ENCODE measurements at places on chromosomes 7 and 10.

DNA sequence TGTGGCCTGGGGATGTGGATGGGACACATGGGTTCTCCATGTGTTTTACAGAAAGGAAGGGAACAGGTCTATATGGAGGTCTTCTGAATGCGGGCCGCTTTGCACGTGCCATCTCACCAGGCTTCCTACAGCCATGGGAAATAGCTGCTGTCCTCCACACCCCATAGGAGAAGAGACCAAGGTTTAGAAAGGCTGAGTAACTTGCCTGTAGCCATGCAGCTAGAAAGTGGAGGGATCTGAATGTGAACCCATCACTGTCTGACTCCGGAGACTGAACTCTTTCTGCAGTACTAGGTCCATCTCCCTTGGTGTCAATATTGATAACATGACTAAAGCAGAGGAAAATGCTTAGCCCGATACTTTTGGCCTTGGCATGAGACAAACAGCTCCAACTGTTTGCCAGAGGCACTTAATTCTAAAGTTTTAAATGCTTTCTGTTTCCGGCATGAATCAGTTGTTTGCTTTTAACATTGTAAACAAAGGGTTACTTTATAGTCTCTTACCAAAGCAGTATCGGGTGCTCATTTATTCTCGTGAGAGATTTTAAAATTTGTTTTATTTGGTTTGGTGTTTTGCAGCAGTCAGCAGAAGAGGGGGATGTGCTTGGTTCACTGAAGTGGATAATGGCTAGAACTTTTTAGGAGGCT is 64.8 kb upstream of the LOXL4 start:
- DNase-seq = no peak

- no peak for DNase-seq
Observed at GRCh38 chr10:126639084-126639483, 31.4 kb downstream of the C10orf90 start.

GRCh38 chr7:30249316-30249715 is 35.1 kb upstream of the ZNRF2 start:
- DNase-seq = no peak

- no peak for DNase-seq
Observed at GRCh38 chr10:124345521-124345920, 73.2 kb downstream of the OAT start.

GRCh38 chr7:757741-758163 is 30.7 kb upstream of the PRKAR1B start:
- DNase-seq = no peak

DNA sequence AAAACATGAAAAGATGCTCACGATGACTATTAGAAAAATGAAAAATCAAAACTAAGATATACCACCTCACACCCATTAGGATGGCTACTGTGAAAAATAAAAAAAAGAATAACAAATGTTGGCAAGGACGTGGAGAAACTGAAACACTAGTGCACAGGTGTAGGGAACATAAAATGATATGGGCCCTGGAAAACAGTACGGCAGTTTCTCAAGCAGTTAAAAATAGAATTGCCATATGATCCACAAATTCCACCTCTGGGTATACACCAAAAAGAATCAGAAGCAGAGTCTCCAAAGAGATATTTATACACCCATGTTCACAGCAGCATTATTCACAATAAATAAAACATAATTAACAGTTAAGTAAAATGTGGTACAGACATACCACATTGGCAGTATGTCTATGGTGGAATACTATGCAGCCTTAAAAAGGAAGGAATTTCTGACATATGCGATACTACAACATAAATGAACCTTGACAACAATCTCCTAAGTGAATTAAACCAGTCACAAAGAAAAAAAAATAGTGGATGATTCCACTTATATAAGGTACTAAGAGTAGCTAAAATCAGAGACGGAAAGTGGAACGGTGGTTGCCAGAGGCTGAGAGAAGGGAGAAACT is 69.7 kb downstream of the KMT2C start:
- DNase-seq = no peak

- no peak for DNase-seq
Observed at GRCh38 chr10:623477-624311, 65.8 kb downstream of the DIP2C start.

GRCh38 chr7:35480806-35481205 is 214.1 kb downstream of the HERPUD2 start:
- DNase-seq = no peak

GRCh38 chr10:99551158-99551557 is 18.4 kb downstream of the NKX2-3 start:
- no peak for DNase-seq

- DNase-seq = no peak
Observed at GRCh38 chr10:36837416-36837815, 288.0 kb upstream of the ANKRD30A start.

DNA sequence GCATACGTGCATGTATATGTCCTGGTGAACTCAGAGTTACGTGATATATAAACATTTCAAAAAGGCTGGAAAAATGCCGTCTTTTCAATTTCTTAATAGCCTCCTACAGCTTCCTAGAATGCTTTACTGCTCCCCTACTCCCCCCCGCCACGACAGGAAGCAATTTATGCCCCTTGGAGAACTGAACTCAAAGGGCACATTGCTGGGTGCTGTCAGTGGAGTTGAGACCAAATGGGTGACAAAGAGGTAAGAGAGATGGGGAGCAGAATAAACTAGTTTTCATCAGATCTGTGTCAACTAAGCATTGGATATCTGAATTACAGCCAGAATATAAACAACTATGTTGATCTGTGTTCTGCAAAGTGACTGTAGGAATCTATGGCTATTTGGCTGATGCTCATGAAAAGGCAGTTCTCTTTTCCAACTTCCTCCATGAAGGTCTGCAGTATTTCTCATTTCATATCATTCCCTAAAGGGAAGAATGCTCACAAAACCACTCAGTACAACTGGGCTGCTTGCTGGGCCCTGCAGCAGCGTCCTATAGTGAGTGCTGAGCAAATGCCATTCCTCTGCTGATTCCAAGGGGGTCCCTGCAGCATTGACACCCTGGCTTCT is 171.3 kb upstream of the HPS1 start:
- DNase-seq = no peak

DNA sequence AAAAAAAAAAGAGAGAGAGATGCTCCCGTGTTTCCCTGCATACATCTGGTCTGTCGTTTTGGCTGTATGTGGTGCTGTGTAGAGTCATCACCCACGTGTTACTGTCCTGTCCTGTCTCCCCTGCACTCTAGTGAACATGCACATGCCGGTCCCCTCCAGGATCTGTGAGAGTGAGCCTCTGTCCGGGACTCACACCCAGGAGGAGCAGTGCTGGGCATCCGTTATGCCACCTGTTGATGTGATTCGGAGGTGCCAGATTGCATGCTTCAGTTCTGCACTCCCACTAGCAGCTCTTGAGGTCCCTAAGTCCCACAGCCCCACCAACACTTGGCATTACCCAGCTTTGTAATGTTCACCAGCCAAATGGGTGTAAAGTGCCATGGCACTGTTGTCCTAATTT is 16.4 kb downstream of the GHRHR start:
- DNase-seq = no peak

GRCh38 chr7:146146831-146147486 is 30.4 kb downstream of the CNTNAP2 start:
- DNase-seq = no peak

DNA sequence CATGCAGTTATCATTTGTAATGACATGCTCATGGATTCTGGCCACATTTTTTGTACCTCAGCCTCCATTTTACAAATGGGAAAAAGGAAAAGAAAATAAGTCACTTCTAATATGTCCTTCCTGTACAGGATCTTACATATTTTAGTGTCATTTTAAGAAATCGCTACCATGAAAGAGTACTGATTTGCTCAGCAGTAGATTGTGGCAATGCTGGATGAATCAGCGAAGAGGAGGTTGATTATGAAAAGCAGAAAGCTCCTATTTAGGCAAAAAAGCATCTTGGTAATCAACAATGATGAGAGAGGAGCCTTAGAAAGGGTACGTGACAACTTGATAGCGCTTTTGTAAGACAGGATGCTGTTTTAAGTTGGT is 522.9 kb downstream of the PARD3 start:
- no peak for DNase-seq

DNA sequence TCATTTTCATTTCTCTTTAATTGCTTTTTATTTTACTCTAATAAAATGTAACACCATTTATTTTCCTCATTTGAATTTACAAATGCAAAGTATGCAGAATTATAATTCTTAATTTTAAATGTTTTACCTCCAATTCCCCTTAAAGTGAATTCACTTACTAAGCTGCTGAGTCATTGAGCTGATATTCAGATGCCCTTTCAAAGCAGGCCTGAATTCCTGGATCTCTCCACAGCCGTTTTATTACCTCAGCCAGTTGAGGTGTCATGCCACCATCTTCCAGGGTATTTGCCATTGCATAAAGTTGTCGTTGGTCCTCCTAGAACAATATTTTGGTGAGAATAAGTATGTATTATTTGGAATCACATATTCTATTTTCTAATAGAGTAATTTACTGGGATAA is 33.2 kb downstream of the GNAT3 start:
- DNase-seq = peak; percentile 22

DNA sequence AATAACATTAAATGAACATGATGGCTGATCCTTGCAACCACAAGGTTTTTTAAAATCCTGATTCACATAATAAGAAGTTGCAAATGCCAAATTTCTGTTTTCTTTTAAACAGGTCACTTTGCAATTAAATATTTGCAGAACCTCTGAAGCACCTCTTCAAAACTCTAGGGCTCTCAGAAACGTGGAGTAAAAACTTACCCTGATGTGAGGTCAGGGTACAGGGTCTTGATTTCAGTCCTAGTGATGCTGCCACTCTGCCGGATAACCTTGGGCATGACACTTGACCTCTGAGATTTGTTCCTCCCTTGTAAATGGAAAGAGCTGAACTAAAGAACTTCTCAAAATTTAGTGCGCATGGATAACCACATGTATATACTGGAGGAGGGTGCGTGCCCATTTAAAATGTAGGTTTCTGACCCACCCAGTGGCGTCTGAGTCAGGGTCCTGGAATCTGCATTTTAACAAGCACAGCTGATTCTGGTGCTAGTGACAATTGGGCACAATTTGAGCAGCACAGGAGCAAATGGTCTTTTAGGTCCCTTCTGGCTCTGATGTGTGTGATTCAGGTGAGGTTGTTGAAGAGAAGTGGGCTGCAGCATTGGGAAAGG is 35.5 kb upstream of the TNPO3 start:
- DNase-seq = no peak

DNA sequence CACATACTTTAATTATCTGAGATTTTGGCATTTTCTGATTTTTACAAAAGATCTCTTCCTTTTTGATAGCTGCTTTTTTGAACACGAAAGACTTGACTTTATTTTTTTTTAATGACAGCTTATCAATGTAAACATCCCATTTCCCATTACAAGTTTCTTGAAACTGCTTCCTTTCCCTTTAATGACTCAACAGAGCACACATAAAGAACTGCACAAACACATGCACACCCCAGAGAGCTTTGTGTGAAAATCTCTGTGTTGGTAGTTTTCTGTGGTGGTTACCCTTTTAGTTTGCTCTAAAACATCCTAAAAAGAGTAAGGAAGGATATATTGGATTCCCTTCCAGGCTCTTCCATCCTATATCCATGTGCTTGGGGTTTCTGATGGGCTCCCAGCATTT is 125.1 kb upstream of the ZNF32 start:
- DNase-seq = no peak

- no peak for DNase-seq
Observed at GRCh38 chr10:86967481-86967941, 771 bp upstream of the ADIRF start.

DNA sequence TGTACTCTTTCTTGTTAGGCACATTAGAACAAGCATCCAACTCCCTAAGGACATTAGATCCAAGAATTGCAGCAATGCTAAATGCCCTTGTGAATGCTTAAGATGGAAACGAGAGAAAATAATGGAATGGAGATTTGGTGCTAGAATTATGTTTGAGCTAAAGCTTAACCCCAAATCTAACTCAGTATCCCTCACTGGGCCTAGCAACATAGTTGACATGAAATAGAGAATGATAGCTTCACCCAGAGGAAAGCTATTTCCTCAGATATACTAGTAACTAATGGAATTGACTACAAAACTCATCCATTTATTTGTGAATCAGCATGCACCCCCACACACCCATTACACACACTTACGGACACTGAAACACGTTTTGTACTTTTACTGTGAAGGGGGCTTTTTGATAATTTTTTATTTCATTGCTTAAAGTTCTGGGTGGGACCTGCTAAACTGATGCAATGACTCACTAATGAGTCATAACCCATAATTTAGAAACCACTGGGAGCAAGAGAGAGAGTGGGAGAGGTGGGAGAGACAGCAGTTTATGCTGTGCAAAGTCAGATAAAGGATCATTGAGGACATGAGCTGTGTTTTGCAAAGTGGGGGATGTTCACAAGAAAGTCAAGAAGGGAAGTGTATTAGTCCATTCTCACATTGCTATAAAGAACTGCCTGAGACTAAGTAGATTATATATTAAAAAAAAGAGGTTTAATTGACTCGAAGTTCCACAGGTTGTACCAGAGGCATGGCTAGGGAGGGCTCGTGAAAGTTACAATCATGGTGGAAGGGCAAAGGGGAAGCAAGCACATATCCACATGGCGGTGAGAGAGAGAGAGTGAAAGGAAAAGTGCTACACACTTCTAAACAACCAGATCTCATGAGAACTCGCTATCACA is 382.7 kb downstream of the SFMBT2 start:
- DNase-seq = no peak

- DNase-seq = no peak
Observed at GRCh38 chr7:134720091-134720935, 59.1 kb upstream of the CALD1 start.

GRCh38 chr7:98785929-98786571 is 83.8 kb downstream of the TMEM130 start:
- DNase-seq = no peak

DNA sequence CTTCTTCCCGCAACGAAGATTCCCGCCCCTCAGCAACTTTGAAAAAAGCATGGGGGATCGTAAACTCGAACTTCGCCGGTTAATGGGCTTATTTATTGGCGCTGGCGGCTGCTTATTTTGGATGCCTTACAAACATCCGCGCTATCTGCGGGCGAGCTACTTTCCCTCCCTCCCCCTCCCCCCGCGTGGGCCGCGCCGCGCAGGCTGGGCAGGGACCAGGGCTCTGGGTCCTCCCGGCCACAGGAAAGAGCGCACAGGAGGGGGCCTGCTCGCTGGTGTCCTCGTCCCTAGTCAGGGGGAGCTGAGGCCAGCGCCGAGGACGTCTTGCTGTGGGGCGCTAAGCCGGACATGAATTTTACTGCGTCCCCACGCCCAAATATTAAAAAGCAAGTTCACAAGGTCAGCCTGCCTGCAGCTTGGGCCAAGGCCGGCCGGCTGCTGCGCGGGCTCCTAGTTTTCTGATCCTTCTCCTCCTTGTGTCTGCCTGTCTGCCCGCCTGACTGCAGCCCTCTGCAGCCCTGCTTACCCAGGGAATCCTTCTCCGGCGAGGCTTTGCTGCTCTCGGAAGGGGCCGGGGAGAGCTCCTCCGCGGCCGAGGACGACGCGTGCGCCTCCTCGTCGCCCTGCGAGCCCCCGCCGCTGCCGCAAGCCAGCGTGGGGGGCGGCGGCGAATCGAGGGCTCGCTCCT is 1.2 kb downstream of the HOXA10 start:
- DNase-seq = no peak
